ENCODE measurements at places on chromosomes 2 and 18.

- DNase-seq: no peak
Measured at GRCh38 chr2:108908713-108909070, 80.3 kb downstream of the EDAR start.

DNA sequence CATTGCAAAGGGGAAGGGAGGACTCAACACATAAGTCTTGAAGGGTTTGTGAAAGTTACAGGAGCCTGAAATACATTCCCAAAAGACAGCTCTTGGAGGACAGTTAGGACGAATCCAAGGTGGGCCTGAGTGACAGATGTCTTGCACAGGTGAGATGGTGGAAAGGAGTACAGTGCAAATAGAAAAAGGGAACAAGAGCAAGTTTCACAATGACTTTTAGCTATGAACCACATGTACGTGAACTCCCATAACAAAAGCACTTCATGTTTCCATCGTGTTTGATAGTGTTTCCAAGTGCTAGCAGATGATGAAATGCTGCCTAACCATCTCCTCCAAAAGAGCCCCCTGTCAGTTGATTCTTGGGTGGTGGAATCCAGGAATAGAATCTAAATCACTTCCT is 1.8 kb downstream of the IL18RAP start:
- no peak for DNase-seq

- no peak for DNase-seq
Measured at GRCh38 chr2:38098421-38099098, 22.6 kb upstream of the CYP1B1 start.

- no peak for DNase-seq
Measured at GRCh38 chr2:162082036-162082435, 8.0 kb upstream of the DPP4 start.

GRCh38 chr2:118911166-118911856 is 30.7 kb upstream of the MARCO start:
- DNase-seq: no peak

DNA sequence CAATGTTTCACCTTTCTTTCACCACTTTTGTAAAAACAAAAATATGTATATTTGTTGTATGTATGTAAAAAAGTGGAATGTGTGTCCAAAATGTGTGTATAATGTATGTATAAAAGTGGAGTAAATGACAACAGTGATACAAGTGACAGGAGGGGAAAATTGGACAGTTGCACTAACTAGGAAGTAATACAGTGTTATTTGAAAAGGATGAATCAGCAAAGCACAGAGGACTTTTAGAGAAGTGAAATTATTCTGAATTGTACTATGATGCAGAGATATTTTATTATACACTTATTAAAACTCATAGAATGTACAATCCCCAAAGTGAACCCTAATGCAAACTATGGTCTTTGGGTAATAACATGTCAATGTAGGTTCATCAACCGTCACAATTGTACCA is 331.3 kb upstream of the CNTNAP5 start:
- no peak for DNase-seq

Measured in stimulated activated CD8-positive, alpha-beta memory T cell treated with anti-CD3 and anti-CD28 coated beads, Interleukin-7, amount 100 ng/mL, for 1 hour (primary cell).